NCI-H446 (cell line): ENCODE measurements at places on chromosomes 16 and 17.

- no peak for DNase-seq
Observed at GRCh38 chr16:25289466-25289865, 31.8 kb upstream of the ZKSCAN2 start.

- DNase-seq = peak; percentile 78
Observed at GRCh38 chr17:73278465-73279453, 17.1 kb upstream of the CPSF4L start.

DNA sequence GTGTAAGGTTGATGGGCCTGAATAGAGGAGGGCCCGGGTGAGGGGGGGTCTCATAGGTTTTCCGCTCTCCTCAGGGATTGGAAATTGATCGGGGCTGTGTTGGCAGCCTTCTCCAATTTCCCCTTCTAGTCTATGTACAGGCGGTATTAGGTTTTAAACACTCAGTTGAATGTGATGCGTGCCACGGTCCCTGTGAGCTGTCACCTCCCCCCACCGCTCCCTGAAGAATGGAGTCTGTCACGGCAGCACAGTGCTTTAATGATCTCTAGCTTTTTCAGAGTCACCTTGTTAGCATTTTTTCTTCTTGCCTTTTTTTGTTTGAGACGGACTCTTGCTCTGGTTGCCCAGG is 800 bp downstream of the COX4I1 start:
- DNase-seq = no peak

- no peak for DNase-seq
Observed at GRCh38 chr17:75270218-75270965, 639 bp downstream of the MIF4GD start.

DNA sequence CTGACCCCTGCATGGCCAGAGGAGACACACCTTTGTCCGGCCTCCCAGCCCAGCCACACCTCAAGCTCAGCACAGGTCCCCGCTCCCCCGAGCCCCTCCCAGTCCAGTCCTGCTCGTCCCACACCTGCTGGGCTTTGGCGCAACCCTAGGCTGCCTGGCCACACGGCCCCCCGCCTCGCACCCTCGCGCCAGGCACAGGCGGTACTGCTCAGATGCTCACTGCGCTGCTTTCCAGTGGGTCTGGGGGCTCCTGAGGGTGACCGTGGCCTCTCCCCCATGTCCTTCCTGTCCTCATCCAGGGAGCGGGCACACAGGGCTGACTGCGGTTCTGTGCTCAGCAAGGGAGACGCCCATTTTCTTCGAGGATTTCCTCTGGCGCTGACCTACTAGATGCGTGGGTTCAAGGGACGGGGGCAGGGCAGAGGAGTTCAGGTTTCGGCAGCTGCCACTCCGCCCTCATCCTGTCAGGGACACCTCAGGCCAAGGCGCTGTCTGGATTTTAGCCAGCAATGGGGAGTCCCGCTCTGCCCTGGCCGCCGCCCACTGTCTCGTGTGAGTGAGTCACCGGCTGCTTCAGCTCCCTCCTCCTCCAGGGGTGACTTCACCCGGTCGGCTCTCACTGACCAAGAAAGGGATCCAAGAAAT is 118.0 kb upstream of the ZNF469 start:
- no peak for DNase-seq

DNA sequence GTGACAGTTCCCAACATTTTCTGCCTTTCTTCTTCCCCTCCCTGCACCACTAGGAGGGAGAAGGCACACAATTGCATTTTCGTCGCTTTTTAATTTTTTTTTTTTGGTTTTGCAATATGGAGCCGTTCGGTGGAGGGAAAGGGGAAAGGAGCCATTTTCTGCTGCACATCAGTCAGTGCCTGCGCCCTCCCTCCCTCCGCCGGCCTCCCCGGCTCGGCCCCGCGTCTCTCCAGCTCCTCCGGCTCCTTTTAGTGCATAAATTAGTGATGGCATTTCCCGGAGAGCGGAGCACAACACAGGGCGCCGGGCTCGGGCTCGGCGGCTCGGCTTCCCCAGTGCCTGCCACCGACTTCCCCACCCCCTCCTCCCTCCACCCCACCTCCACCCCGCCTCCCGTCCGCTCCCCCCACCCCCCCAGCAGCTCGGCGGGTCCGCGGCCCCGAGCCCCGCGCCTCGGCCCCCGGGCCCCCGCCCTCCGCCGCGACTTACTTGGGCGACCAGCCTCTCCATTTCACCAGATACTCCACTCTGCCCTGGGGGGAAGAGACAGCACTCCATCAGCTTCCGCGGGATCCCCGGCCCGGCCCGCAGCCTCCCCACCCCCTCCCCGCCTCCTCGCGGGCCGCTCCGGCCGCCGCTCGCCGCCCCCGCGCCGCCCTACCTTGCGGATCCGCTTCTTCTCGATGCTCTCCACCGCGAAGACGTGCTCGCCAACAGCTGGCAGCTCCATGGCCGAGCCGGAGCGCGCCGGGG is 542 bp downstream of the CBX4 start:
- peak; percentile 52 for DNase-seq

DNA sequence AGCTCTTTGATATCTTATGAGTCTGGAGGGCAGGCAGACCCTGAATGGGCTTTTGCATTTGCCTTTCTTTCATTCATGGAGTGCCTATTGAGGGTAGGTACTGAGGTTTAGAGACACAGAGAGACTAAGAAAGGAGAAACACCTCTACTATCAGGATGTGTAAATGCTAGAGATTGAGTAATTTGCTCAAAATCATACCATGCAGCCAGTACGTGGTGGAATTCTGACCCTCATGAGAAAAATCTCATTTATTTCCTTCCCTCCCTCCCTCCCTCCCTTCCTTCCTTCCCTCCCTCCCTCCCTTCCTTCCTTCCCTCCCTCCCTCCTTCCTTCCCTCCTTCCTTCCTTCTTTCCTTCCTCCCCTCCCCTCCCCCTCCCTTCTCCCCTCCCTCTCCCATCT is 18.4 kb upstream of the NFATC3 start:
- DNase-seq = no peak

DNA sequence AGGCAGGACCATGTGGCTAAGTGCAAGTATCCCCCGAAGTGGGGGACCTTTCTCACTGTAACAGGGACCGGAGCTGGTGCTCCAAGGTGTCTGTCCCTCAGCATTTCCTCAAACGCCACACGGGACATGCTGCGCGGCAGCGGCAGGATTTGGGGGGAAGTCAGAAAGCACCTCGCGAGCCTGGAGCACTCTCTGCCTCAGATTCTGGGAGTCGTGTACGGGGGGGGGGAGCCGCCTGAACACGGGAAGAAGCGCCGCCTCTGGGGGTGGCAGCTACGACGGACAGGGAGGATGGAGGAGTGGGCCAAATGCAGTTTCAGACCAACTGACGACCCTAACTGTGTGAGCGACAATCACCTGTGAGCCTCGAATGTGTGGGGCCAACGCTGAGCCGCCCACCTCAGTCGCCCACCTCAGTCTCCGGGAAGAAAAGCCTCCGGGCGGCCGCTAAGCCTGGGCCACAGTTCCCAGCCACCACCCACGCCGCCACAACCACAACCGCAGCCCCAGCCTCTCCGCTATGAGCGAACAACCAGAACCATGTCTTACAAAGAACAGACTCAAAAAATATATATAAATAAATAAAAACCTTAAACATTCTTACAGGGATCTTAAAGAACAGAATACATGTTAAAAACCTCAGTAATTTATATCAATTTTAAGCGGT is 8.8 kb upstream of the TRAP1 start:
- DNase-seq = no peak

GRCh38 chr16:89332902-89333245 is 115.4 kb downstream of the ZNF778 start:
- DNase-seq = no peak

DNA sequence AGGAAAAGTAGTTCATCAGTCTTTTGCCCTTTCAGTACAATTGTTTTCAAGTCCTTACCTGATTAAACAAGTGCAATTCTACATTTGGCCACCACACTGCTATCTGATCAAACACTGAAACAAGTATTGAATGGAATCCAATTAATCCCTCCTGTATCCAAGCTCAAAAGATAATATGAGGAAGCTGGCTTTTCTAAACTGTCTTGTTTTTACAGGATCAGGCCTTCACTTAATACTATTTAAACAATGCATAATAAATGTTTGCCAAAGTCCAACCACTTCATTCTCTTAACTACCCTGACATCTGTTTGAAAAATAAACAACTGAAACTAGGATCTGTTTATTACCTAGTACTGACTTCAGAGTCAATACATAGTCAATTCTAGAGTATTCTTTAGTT is 131.6 kb downstream of the MRTFB start:
- DNase-seq = peak; percentile 9

DNA sequence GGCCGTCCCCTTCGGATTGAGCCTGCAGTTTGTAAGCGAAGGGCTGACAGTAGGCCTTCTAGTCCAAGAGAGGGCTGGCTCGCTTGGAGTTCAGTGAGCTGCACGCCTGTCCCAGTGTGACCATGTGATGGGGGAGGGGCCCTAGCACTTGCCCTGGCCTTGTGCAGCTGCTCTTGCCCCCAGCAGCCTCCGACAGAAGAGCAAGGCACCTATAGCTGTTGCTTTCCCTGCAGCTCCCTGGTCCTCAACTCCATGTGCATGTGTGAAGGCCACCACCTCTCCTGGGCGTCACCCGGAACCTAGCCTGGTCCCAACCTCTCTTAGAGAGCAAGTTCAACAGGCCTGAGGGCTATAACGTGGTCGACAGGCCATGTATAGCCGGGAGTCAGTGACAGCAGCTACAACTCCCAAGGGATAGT is 5.6 kb downstream of the SPHK1 start:
- DNase-seq = no peak

GRCh38 chr17:50219342-50219741 is 17.9 kb upstream of the COL1A1 start:
- DNase-seq = no peak

DNA sequence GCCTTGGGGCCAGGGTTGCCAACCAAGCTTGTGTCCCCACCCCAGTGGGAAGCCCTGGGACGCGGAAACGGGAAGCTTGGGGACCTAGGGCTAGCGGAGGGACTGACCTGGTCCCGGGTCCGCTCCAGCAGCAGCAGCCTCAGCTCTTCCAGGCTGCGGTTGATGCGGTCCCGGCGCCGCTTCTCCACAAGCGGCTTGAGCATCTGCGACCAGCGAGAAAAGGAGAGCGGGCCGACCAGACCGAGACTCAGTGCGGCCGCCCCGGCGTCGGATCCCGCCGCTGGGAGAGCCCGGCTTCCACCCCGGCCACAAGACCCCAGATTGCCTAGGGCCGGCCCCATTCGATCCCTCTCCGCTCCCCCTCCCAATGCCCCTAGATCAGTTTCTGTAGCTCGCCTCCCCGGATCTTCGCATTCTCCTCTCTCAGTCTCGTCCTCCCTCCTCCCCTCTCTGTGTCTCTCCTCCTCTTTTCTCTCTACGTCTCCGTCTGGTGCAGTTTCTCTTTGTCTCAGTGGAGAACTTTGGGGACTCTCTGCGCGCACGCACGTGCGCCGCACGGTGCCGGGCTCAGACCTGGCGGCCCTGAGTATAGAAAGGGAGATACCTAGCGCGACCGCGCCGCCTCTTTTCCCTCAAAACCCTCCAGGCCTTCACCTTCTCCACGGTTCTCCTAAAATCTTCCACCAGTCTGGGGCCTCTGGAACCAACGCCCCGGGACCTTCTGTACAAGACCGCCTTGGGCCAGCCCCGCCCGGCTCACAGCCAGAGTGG is 797 bp downstream of the HES7 start:
- no peak for DNase-seq

- no peak for DNase-seq
Observed at GRCh38 chr16:10339777-10340732, 45.8 kb upstream of the ATF7IP2 start.

DNA sequence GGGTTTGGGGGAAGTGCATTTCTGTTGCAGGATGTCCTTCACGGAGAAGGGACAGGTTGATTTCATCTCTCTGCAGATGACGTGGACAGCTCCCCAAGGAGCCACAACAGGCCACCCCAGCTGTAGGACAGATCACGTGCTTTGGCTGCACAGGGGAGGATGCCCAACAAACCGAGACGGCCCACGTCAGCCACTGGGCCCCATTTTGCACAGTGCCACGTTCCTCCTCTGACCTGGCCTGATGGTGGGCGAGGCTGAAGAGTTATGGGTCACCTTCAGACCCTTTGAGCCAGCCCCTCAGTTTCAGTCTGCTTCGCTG is 9.0 kb upstream of the RHBDL3 start:
- DNase-seq = no peak

DNA sequence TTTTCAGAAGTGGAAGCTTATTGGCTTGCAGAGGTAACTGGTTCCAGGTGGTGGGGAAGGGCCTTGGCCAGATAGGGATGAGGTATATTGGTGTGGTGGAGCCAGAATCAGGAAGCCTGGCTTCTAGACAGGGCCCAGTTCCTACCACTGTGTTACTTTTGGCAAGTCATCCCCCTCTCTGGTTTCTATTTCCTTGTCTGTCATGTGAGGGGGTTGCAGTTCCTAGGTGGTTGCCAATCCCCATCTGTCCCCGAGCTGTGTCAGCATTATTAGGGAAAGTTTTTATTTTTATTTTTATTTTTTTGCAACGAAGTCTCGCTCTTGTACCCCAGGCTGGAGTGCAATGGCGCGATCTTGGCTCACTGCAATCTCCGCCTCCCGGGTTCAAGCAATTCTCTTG is 3.0 kb downstream of the SMCR8 start:
- DNase-seq = no peak

GRCh38 chr17:38469875-38470274 is 41.6 kb downstream of the ARHGAP23 start:
- no peak for DNase-seq

GRCh38 chr17:60926466-60927183 is 249.0 kb downstream of the BCAS3 start:
- DNase-seq = peak; percentile 27

- no peak for DNase-seq
Observed at GRCh38 chr17:3535253-3535995, 22.2 kb downstream of the TRPV3 start.

DNA sequence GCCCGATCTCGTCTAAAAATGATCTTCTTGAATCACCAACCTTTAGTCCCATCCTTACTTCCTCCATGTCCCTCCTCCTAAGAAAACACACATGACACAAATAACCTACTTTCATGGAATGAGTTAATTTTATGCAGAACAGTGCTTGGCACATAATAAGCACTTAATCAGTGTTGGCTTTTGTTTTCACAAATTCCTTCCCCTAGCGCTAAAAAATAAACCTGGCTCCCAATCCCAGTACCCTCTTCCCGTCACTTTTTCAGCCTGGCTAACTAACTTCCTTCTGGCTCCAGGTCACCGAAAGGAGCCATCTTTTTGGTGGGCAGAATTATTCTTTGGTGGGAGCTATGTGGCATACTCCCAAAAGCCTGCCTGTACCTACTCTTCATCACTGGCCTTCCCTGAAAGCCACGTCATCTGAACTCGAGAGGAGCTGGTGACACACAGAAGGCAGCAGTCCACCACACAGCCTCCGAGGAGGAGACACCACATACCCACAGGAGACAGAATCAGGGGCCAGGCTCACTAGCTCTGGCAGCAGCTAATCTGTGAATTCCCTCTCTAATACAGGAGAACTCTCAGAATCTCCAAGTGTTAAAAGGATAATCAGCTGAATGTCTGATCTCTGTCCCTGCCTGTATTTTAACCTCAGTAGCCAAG is 114.5 kb downstream of the SMG6 start:
- DNase-seq = no peak

- DNase-seq = no peak
Observed at GRCh38 chr17:29169806-29170591, 10.2 kb downstream of the MYO18A start.

DNA sequence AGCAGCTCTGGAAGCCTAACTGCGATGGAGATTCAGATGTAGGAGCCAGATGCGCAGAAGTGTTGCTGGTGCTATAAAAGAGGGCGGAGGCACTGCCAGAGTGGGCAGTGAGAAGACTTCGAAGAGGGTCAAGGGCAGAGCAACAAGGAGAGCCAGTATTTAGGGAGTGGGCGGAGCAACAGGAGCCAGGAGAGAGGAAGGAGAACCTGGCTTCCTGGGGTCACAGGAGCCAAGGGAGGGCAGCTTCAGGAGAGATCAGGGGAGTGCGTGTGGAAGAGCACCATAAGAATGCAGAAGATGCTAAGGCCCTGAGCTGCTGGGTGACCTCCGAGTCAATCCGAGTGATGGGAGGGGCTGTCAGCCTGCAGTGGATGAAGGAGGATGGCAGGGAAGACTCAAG is 14.4 kb upstream of the MRPS23 start:
- no peak for DNase-seq
